ENCODE measurements at places on chromosomes 2 and 18. TPM values are rescaled to one million over a fixed set of nuclear protein-coding genes. Genes with fewer than 3 reads are reported as not detected.

DAPL1 gene
- total RNA-seq, result 4.3 TPM

GRCh38 chr2:233953087-233953801, 36.1 kb downstream of the TRPM8 start:
- DNase-seq, result no peak

- DNase-seq, result no peak
Measured at GRCh38 chr2:200092235-200092634, 136.9 kb downstream of the MAIP1 start.

- DNase-seq, result no peak
Measured at GRCh38 chr2:217798743-217799562, 203.8 kb downstream of the TNS1 start.

GRCh38 chr2:86704459-86704971, 15.6 kb upstream of the RMND5A start:
- DNase-seq, result peak; percentile 32
